ENCODE measurements at places on chromosomes 1 and 21.

- DNase-seq = peak; percentile 70
- no peak overlapping the region for H3K27ac ChIP-seq
- peak overlapping the region; percentile 52 for H3K4me3 ChIP-seq
- H3K27me3 ChIP-seq = peaks cover 74% of the 10 kb centered on the region
- H3K4me1 ChIP-seq = no peaks in the 10 kb centered on the region
- H3K36me3 ChIP-seq = no peaks in the 10 kb centered on the region
Observed at GRCh38 chr1:63316984-63317816, 5.2 kb upstream of the FOXD3 start.

DNA sequence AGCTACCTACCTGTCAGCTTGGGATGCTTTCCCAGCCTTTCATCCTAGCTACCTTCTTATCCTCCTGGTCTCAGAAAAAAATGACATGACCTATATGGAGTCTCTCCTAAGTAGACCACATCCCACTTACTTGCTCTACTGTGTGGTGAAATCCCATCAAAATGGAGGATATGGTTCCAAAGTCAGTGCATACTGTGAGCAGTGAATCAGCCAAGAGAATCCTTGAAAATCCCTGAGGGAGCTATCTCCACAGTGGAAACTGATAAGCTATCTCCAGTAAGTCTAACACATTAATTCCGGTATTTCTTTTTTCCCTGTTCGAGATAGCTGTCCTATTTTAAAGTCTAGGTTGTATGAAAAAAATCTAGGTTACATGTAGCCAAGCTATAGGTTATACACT lies 189.7 kb downstream of the FGGY start:
- H3K4me1 ChIP-seq = peaks cover 25% of the 10 kb centered on the region
- DNase-seq = no peak
- no peaks in the 10 kb centered on the region for H3K36me3 ChIP-seq
- no peak overlapping the region for H3K4me3 ChIP-seq
- no peak overlapping the region for H3K27ac ChIP-seq

DNA sequence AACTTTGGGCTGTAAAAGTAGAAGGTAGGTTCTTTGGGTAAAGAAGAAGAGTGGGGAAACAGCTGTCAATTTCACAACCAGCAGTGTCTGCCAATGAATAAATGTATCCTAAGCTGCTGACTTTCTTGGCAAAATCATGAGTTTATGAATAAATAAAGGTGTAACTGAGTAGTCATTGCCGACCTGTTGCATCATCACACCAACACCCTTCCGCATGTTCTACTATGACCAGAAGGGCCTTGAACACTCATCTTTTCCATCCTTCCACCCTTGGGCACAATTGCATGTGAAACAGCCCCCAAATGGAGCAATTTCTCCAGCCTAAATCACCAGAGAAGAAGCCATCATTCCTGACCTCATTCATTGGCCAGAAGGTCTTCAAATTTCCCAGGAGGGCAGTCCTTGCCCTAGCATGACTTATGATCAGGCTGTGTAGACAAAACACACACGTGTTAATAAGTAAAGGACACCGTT lies 31.2 kb upstream of the QSOX1 start:
- peak; percentile 68 for DNase-seq
- H3K36me3 ChIP-seq = no peaks in the 10 kb centered on the region
- H3K4me1 ChIP-seq = no peaks in the 10 kb centered on the region
- no peak overlapping the region for H3K4me3 ChIP-seq
- H3K27ac ChIP-seq = no peak overlapping the region

- no peaks in the 10 kb centered on the region for H3K36me3 ChIP-seq
- H3K4me3 ChIP-seq = peak overlapping the region; percentile 87
- no peak overlapping the region for H3K27ac ChIP-seq
- peak; percentile 60 for DNase-seq
Observed at GRCh38 chr1:2587071-2587859, 688 bp downstream of the PRXL2B start.

GRCh38 chr1:53835491-53835890 lies 2.6 kb downstream of the NDC1 start:
- H3K4me3 ChIP-seq = no peak overlapping the region
- no peaks in the 10 kb centered on the region for H3K36me3 ChIP-seq
- peaks cover 7% of the 10 kb centered on the region for H3K4me1 ChIP-seq
- H3K27me3 ChIP-seq = no peaks in the 10 kb centered on the region

DNA sequence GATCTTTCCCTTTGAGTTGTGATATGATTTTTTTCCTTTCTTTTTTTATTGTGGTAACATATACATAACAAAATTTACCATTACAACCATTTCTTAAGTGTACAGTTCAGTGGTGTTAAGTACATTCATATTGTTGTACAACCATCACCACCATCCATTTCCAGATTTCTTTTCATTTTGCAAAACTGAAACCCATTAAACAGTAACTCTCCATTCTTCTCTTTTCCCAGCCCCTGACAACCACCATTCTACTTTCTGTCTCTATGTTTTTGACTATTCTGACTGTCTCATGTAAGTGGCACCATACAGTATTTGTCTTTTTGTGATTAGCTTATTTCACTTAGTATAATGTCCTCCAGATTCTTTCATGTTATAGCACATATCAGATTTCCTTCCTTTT lies 30.3 kb downstream of the CEP350 start:
- no peak overlapping the region for H3K27ac ChIP-seq
- H3K4me3 ChIP-seq = no peak overlapping the region
- H3K4me1 ChIP-seq = no peaks in the 10 kb centered on the region
- no peaks in the 10 kb centered on the region for H3K27me3 ChIP-seq
- no peak for DNase-seq

DNA sequence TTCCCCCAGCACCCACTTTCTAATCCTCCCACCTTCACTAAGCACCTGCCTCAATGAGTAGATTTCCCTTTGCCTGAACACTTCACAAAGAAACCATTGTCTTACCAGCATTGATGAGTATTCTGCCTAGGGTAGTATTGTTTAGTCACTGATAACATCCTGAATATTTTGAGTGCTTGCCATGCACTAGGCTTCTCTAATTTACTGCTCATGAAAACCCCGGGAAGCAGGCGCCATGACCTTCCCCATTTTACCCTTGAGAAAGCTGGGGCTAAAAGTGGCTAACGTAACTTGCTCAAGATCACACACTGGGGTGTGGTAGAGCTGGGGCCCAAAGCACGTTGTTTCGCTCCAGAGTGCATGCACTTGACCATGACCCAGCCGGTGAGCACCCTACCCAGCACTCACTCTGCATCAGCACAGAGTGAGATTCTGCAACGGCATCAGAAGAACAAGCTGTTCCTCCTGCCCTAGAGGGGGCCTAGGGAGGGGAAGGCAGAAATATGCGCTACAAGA lies 10.6 kb upstream of the F3 start:
- no peak overlapping the region for H3K27ac ChIP-seq
- H3K4me3 ChIP-seq = no peak overlapping the region
- H3K27me3 ChIP-seq = no peaks in the 10 kb centered on the region
- H3K36me3 ChIP-seq = no peaks in the 10 kb centered on the region
- H3K4me1 ChIP-seq = no peaks in the 10 kb centered on the region

DNA sequence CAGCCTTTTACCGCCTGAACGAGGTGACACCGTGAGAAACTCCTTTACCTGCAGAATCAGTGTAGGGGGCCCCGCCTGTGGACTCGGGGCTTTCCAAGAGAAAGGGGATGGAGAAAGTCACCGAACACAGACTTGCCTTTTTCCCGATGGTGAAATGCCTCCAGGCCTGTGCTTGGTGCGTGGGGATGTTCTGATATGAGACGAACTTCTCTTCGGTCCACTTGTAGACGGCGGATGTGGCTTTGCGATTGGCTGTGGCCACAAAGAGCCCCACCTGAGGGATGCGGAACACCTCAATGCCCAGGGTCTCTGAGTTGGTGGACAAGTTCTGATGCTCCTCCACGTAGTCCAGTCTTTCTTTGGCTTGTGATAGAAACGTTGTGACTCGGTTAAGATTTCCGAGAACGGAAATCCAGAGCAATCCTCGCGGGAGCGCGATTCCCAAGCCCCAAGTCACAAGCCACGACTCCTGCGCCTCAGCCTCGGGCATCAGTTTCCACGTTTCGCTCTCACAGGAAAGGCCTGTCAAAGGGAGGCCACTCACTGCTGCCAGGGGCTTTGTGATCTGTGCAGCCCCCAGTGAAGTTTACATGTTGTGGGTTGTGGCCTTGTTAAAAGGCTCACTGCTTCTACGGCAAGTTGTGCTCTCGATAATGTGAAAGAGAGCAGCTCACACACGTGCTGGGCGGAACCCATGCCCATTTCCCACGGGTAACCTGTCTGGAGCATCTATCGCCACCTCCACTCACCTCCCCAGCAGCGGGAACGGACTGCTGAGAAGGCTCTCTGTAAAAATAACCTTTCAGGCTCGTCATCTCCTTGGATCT lies 12.6 kb downstream of the KRTAP10-1 start:
- H3K36me3 ChIP-seq = no peaks in the 10 kb centered on the region
- H3K4me3 ChIP-seq = no peak overlapping the region
- H3K4me1 ChIP-seq = no peaks in the 10 kb centered on the region
- no peak for DNase-seq
- H3K27me3 ChIP-seq = no peaks in the 10 kb centered on the region

Measured in GM23248 (cell line).